CD4-positive, alpha-beta T cell (primary cell): ENCODE measurements at places on chromosomes 7 and 10.

- no peak for DNase-seq
Measured at GRCh38 chr10:130869179-130869841, 442.2 kb downstream of the TCERG1L start.

DNA sequence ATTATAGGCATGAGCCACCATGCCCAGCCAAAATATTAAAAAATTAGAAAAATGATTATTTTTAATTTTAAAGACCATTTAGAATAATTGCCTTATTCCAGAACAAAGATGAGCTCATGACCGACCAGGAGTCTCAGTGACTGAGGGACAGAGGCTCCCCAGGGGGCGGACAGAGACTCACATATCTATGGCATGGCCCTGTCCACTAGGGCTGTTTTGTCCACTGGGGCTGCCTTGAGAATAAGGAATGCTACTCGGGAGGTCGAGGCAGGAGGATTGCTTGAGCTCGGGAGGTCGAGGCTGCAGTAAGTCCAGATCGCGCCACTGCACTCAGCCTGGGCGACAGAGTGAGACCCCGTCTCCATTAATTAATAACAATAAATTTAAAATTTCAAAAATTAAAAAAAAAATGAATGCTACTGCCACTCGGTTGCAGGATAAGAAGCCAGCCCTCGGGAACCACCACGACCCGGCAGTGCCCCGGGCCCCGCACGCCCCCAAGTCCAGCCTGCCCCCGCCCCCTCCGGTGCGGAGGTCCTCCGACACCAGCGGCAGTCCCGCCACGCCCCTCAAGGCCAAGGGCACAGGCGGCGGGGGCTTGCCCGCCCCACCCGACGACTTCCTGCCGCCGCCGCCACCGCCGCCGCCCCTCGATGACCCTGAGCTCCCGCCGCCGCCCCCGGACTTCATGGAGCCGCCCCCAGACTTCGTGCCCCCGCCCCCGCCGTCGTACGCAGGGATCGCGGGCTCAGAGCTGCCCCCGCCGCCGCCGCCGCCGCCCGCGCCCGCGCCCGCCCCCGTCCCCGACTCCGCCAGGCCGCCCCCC is 128.6 kb downstream of the APBB1IP start:
- DNase-seq = no peak

DNA sequence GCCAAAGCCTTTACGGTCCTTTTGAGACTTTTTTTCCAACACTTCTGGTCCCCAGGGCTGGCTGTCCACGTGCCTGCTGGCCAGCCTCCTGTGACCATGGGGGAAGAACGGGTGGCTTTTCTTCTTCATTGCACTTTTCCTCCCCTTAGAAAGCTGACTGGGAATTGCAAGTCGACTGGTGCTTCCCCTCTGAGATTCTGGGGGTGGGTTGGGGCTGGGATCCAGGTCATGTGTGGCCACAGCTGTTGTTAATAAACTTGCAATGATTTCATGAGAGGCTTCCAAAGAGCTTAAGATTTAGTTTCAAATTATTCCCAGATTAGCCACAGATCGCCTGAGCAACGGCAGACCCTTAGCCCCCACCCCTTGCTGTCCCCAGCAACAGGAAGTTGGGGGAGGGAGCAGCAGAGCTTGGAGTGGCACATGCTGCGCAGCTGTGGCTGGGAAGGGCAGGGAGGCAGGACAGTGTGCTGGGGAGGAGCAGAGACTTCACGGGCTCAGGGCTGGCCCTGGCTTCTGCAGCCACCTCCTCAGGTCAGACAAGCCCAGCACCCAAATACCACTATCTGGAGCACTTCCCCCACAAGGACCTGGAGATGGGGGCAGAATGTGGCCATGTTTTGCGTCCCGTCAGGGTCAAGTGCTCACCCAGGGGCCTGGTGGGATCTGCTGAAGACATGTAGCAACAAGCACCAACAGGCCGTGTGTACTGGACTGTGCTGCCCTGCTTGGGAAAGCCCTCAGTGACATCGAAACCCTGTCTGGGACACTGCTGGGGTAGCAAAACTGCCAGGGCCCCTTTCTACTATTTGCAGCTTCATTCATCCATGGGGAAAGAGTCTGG is 147.1 kb downstream of the RNF216 start:
- DNase-seq = no peak

DNA sequence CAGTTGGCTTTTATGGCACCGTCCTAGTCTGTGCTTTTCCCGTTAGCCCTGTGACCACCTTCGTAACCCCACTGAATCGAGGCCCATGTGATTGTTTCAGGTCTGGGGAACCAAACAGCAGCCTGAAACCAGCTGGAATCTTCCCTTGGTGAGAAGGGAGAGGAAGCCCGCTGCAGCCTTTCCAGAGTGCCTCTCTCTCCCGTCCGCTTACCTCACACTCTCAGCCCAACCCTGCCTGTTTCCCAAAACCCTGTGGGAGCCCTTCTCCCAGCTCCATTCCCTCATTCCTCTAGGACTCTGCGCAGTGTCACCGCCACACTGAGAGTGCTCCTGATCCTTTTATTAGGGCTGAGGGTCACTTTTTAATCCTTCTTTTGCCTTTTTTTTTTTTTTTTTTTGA is 139.6 kb downstream of the WDR37 start:
- DNase-seq = no peak

DNA sequence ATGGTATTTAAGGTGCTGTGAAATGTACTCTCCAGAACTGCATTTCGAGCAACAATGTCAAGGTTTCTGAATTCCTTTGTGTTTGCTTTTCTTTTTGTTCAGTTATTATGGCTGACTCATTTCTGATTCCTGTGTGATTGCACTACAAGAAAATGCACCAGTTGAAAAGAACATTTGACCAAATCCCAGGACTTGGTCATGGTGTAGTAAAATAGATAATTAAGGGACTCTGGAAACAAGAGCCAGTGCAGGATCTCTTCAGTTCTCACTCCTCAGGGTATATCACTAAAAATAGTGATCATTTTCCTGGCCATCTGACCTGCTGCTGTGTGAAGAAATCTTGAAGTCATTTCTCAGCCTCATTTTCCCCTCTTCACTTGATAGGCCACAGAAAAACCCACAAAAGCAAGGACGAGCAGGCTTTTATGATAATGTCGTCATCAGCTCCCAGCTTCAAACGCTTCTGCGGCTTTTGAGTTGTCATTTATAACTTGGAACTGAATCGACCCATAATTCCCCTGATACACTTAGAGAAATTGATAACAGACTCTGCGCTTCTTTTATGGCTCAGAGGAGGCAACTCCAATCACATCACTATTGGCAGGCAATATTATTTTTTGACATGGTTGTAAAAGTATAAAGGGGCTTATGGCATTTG is 274.7 kb downstream of the HDAC9 start:
- DNase-seq = no peak

- no peak for DNase-seq
Measured at GRCh38 chr10:75009426-75009825, 102.0 kb upstream of the SAMD8 start.

DNA sequence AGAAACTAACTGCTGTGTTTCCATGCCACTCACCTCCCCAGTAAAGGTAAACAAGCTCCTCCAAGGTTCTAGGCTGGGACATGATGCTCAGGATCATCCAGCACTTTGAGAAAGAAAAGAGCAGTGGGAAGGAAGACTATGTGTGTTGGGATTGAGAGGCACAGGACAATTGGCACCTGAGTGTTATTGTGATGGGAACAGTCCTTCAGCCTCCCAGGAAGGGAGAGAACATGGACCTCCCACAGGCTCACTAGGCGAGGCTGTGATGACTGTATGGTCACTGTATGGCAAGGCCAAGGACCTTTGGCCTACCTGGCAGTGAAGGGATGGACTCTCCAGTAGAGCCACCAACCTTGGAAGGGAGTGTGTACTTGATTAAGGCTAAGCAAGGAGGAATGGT is 123.2 kb upstream of the UNC5B start:
- DNase-seq = no peak

DNA sequence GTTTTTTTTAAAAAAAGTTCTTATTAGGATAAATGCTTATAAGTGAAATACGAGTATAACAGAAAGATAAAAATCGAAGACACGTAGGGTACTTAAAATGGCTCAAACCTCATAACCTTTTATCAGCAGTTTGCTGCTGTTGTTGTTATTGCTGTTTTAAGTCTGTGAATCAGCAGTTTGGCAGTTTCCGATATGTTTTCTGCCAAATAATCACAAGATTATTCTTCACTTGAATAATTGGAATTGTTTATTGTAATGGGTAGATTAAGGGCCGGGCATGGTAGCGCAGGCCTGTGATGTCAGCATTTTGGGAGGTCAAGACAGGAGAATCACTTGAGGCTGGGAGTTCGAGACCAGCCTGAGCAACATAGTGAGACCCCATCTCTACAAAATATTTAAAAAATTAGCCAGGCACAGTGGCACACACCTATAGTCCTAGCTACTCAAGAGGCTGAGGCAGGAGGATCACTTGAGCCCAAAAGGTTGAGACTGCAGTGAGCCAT is 177.6 kb downstream of the VTI1A start:
- no peak for DNase-seq

- DNase-seq = no peak
Measured at GRCh38 chr10:113965683-113966082, 78.0 kb upstream of the ADRB1 start.

DNA sequence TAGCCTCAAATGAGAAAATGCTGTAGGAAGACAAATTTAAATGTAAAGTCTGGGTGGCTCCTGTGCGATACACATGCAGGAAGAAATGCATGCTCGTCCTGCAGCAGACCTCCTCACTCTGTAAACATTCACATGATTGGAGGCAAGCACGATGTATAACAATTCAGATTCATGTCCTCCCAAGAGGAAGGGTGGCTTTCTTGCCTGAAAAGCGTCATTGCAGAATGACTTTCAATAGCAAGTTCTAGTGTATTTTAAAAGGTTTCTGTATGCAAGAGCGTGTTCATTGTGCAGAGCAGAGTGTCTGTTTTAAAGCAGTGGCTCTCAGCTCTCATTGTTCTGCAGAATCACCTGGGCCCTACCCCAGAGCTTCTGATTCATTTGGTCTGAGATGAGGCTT is 170.3 kb upstream of the CELF2 start:
- no peak for DNase-seq
